ENCODE measurements at places on chromosomes 2 and 18.

- no peak for DNase-seq
Observed at GRCh38 chr2:44184106-44184505, 15.4 kb downstream of the PPM1B start.

DNA sequence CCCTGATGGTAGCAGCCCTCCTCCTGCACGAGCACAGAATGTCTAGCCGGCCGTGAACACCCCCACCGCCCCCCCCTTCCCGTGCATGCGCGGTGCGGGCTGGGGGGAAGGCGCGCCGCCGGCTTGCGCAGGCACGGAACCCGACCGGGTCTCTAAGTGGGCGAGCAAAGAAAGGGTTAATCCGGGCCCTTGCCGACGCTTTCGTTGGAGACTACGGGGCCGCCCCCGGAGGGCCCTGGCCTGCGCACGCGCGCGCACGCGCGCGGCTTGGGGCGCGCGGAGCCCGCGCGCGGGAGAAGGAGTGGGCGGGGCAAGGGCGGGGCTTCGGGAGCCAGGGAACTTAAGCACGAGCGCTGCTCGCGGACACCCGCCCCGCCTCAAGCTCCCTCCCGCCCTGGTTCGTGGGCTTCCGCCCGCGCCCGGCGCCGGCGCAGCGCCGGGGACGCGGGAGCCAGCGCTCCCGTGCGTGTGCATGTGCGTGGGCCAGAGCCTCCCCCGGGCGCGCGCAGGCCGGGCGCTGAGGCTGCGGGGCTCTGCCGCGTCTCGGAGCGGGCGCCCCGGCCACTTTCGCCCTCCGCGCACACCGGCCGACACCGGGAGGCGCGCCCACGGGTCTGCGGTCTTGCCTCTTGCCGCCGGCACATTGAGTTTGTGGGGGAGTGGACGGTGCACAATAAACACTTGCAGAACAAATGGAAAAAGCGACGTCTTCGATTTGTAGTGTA is 617 bp upstream of the ZBTB14 start:
- peak; percentile 93 for DNase-seq

DNA sequence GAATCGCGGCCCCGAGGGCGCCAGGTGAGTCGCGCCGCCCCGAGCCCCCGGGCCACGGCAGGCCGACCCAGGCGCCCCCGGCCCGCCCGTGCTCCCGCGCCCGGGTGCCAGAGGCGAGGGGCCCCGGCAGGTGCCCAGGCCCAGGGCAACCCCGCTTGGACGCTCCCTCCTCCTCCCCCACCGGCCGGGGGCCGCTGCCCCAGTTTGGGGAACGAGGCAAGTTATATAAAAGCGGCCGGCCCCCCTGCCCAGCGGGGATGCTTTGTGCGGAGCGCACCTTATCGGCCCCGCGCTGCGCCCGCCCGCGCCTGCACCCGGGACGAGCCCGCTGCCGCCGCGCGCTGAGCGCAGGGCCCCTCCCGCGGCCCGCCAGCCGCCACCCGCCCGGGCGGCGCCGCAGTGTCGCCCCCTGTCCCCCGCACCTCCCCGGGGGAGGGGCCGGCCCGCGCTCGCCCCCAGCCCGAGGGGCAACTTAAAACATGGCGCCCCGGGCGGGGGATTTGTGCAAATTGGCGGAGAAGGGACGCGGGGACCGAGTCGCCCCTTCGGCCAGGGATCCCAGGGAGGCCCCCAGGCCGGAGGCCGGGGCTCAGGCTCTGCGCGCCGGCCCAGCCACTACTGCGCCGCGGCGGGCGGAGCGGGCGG is 639 bp downstream of the EPB41L3 start:
- DNase-seq = no peak

GRCh38 chr18:26722565-26722931 is 143.0 kb downstream of the AQP4 start:
- DNase-seq = no peak

GRCh38 chr2:112491946-112492345 is 10.0 kb downstream of the TTL start:
- no peak for DNase-seq
